ENCODE measurements at places on chromosomes 5 and 9. TPM values are rescaled to one million over a fixed set of nuclear protein-coding genes. Genes with fewer than 3 reads are reported as not detected.

The TLR4 gene
- 0.48 TPM for total RNA-seq

The ANKHD1 gene
- total RNA-seq, result 107 TPM

The SLC4A9 gene
- total RNA-seq, result not detected

DNA sequence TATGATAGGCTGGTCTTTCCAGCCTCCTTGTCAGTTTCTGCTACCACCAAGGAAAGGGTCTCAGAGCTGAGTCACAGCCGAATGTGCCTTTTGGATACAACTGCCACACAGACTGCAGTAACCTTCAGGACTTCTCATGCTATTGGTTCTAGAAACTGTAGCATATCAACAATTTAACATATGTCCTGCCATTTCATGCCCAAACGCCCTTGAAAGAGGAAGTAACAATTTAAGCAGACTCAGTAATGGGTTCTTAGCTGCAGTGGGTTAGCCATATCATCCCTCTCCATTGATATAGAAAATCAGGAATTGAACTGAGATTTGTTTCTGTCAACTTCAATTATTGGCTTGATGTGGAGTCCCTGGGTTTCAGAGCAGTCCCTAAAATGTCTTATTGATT, 4.1 kb upstream of the CLK4 start:
- no peak for DNase-seq

GRCh38 chr9:36144309-36145232, 8.0 kb downstream of the GLIPR2 start:
- DNase-seq, result peak; percentile 38

DNA sequence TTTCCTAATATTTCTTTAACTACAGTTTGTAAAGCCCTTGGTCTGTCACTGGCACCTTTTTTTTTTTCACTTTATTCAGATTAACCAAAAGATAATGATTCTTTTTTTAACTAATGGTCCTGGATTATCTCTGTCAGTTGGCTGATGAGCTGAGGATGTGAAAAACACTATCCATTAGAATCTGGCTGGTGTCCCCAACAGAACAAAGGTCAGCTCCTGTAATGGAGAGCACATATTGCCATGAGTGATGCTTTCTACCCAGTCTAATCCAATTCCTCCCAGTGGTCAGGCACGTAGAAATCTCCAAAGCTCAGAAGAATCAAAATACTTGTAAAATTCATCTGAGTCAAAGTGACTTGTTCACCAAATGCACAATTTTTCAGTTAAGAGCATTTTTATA, 491.7 kb upstream of the PIK3R1 start:
- DNase-seq, result no peak

DNA sequence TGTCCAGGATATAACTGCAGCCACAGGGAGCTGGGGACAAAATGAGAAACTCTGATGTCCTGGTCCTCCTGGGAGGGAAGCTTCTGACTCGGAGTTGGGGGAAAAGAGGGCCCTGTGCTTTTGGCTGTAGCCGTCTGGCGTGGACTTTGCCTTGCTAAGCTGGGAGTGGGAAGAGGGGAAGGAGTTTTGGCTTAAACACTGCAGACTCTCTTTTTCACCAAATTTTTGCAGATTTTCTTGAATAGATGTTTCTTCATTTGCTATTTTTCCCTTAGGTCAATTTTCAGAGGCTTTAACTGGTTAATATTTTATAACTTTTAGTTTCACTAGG, 15.7 kb upstream of the MAT2B start:
- DNase-seq, result no peak

DNA sequence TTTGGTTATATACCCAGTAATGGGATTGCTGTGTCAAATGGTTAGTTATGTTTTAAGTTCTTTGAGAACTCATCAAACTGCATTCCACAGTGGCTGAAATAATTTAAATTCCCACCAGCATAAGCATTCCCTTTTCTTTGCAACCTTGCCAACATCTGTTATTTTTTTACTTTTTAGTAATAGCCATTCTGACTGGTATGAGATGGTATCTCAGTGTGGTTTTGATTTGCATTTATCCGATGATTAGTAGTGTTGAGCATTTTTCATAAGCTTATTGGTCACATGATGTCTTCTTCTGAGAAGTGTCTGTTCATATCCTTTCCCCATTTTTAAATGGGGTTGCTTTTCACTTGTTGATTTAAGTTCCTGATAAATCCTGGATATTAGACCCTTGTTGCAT, 435.7 kb upstream of the RIOK2 start:
- no peak for DNase-seq

- no peak for DNase-seq
These were observed 6.5 kb downstream of the FAM240B start for GRCh38 chr9:38713426-38713825.

- DNase-seq, result no peak
These were observed 224.6 kb downstream of the PLK2 start for GRCh38 chr5:58235299-58235698.

- no peak for DNase-seq
These were observed 141.2 kb upstream of the ASTN2 start for GRCh38 chr9:117555964-117556629.

GRCh38 chr9:98097836-98098235, 21.2 kb downstream of the TRIM14 start:
- peak; percentile 9 for DNase-seq

GRCh38 chr9:69671311-69671878, 776 bp downstream of the APBA1 start:
- DNase-seq, result no peak

DNA sequence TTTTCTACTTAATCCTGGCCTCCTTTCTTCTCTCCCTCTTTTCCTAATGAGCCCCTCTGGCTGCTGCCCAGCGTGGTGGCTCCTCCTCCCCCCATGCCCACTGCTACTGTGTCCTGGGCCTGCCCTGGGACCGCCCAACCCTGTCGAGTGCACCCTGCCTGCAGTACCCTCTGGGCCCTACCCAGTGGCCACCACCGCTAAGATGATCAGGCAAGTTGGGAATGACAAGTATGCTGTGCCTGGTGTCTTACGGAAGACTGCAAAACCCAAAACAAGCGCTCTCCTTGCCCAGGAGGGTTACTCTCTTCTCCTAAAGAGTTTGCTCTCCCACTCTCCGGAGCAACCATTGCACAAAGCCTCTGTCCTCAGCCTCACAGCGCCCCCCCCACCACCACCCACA, 273.7 kb downstream of the SYK start:
- DNase-seq, result no peak

All from CD8-positive, alpha-beta memory T cell (primary cell).